Bone marrow (tissue), 2 donors: ENCODE measurements at places on chromosomes 11 and 22.

DNA sequence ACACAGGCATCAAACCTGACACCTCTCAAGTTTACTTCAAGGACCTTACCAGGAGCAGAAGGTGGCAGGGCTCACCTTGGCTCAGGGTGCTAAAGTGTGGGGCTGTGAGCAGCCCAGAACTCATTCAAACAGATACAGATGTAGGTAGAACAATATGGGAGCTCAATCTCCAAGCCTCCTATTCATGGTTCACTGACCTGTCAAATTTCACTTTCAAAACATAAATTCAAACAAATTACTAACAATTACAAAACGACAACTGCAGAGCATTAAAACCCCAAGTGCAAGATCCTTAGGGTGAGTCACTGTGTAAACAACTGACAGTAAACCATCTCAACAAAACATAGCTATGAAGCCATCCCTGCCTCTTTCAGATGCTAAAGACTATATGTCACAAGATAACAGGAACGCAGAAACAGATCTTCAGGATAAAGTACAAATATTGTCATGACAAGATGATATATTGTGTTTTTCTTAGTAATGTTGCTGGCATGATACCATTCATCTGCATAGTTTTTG lies 303.5 kb upstream of the ANO3 start:
- DNase-seq, result no peak

DNA sequence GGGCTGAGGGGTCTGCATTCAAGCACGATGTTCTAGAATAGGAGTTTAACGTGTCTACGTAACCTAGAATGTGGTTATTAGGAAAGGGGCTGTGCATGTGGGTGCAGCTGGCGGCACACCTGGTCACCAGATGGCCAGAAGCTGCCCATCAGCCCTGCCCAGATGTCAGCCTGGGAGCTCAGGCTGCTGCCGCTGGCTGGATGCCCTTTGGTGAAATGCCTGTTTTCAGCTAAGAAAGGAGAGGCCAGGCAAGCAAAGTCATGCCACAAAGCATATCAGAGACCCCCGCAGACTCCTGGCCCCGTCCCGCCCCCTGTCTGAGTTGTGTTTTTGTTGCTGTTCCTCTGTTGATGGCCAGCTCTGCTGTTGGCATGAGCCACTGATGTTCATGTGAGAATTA lies 11.3 kb upstream of the ADORA2A start:
- DNase-seq, result no peak

DNA sequence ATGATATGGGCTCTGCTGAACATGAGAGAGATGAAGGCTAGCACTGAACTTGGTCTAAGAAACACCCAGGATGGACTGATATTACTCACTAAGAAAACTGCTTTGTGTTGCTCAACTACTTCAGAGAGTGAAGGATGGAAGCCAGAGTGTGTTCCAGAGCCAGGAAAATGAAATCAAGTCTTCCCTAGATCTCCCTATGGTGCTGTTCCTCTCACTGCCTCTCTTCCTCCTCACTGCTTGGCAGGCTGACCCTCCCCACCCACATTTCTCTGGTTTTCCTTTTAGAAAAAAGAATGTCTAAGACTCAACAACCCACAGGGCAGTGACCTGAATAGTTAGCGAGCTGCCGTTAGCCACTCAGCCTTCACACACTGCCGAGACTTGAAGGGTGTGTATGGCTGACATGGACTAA lies 65.6 kb downstream of the CCDC81 start:
- DNase-seq, result no peak

DNA sequence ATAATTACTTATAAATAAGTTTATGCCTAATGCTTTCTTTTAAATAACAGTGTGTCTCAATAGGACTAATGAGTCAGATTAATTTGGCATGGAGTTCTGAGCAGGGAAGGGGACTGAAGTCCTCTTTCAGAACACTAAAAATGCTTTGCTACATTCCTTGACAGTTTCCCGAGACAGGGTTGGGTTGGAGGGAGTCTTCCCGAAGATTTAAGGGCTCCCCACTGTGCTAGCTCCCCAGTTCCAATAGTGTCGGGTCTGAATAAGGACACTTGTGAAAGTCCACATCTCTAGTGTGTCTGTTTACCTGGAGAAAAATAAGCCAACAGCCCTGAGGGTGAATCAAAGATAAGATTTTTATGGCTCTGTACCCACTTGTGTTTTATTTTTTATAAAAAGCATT lies 41.8 kb upstream of the HSD17B12 start:
- no peak for DNase-seq

DNA sequence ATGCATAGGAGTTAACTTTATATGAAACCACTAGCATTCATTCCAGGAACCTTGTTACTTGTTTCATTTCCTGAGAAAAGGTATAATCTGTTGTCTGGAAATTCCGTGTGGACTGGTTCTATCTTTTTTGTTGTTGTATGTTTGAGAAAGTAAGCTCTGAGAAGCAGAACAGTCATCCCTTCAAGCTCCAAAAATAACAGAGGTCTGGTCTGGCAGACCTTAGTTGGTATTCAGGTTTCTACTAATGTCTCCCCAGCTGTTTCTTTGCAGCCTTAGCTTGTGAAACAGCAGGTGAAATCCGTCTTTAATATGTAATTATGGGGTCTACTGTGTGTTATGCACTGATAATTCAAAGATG lies 2.4 kb downstream of the RNF121 start:
- DNase-seq, result no peak
